ENCODE measurements at places on chromosomes 1 and 21. TPM values are rescaled to one million over a fixed set of nuclear protein-coding genes. Genes with fewer than 3 reads are reported as not detected.

DNA sequence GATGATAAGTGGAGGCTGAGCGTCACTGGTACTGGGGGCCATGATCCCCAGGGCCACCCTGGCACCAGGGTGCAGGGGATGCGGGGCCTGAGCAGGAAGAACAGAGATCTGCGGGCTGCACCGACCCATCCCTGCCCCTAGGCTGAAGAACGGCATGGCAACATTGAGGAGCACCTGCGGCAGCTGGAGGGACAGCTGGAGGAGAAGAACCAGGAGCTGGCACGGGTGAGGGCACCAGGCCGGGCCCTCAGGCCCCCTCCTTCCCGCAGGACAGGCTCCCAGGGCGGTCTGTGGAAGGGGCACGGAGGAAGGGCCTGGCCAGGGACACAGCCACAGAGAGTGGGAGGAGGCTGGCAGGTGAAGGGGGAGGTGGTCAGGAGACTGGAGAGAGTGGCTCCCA, 21.8 kb downstream of the PPFIA4 start:
- DNase-seq = no peak

GRCh38 chr1:230113593-230114236, 46.7 kb downstream of the GALNT2 start:
- DNase-seq = no peak

DNA sequence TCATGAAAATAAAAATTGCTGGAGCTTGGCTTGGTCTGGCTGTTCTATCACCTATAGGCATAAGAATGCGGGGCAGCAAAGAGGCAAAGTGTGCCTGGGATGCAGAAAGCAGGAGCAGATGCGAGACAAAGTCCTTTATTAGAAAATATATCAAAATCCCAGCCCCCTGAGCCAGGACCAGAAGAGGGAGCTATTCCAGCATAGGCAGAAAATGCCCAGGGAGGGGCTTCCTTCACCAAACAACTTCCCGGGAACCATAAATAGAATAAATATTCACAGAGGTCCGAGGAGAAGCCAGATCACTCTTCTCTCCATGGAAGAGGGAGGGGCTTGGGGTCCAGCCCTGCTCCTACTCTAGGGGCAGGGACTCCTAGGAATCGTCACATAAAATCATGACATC, 5.0 kb downstream of the PPOX start:
- DNase-seq = no peak

DNA sequence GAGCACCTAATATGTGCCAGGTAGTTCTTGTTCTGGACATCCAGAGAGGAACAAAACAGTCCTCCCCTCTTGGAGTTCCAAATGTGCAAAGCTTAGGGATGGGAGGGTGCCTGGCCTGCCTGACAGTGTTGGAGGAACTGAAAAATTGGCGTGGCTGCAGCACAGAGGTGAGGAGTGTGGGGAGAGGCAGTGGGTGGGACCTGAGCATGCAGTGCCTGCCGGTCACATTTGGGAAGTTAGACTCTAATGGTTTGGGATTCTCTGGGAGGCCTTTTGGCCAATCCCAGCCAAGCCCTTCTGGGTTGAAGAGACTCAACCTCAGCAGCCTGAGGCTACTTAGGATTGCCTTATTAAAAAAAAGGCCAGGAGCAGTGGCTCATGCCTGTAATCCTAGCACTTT, 2.3 kb upstream of the TCEA3 start:
- DNase-seq = no peak

- DNase-seq = no peak
Measured at GRCh38 chr1:110205591-110206155, 4.4 kb upstream of the KCNC4 start.

- no peak for DNase-seq
Measured at GRCh38 chr1:186214791-186215190, 160.3 kb downstream of the TPR start.

DNA sequence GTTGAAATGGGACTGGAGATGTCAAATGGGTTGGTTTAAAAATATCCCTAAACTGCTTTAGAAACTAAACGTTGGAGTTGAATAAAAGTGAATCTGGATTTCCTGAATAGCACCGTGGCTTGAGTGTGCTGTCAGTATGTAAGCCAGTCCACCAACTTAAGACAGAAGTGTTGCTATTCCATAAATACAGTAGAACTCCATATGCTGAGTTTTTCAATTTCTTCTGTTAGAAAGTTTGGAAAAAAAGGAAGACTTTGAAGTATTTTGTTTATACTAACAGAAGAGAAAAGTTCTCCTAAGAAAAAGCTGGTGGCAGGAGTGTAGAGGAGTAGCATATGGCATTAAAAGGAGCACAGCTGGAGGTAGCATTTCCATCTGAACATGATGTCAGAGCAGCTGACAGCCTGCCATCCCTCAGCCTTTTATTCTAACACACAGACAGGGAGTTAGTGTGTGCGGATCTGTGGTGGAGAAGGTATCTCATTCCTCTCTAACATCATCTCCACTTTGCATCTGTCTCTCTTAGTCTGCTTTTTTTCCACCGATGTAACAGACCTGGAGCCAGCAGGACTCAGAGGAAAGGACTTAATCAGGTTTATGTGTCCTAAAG, at the start of gene ZBTB18:
Gene ZBTB18 (plus strand): TSS at position 449 of the 610 bp plus-strand sequence. CDS start 149 bp downstream, at position 598.
- no peak for DNase-seq

- DNase-seq = peak; percentile 26
Measured at GRCh38 chr1:8137481-8138244, 111.6 kb upstream of the ERRFI1 start.

- no peak for DNase-seq
Measured at GRCh38 chr1:26287033-26287711, 7.3 kb downstream of the SH3BGRL3 start.

GRCh38 chr1:112368198-112368597, 27.8 kb upstream of the CTTNBP2NL start:
- DNase-seq = no peak

DNA sequence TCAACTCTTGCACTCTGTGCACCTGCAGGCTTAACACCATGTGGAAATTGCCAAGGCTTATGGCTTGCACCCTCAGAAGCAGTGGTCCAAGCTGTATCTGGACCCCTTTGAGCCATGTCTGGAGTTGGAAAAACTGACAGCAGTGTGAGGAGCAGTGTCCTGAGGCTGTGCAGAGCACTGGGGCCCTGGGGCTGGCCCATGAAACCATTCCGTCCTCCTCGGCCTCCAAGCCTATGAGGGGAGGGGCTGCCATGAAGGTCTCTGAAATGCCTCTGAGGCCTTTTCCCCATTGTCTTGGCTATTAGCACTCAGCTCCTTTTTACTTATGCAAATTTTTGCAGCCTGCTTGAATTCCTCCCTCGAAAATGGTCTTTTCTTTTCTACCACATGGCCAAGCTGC, 126.7 kb downstream of the DISC1 start:
- DNase-seq = no peak

- no peak for DNase-seq
Measured at GRCh38 chr1:58933599-58933926, 149.7 kb upstream of the JUN start.

DNA sequence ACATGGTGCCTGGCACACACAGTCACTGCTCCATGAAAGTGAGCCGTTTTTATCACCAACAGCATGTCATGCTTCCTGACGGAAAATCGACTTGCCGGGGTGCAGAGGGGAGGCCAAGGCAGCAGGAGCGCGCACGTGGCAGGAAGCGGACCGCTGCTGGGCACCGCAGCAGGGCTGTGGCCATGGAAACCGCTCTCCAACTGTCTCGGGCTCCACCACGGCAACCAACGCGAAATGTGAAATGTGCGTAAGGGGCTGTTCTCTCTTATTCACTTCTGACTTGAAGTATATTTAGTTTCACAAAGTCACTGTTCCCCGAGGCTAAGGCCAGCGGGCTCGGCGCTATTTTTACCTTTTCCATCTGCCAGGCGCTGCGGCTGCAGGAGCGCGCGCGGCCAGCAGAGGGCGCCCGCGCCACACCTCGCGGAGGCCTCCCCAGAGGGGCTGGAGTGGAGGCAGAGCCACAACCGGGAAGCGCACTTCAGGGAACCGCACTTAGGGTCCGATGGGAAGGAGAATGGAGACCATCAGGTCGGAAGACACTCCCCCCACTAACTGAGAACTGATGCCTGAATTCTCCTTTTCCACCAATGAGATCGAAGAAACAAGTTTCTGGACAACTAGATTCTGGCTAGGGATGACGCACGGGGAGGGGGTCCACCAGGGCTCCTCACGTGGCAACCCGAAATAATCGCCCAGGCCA, 19.7 kb downstream of the RCC2 start:
- peak; percentile 59 for DNase-seq

GRCh38 chr1:99811747-99812146, 38.4 kb upstream of the AGL start:
- no peak for DNase-seq

GRCh38 chr21:19807201-19807600, 1191.0 kb upstream of the NCAM2 start:
- DNase-seq = no peak

- no peak for DNase-seq
Measured at GRCh38 chr1:7717748-7718368, 53.2 kb upstream of the VAMP3 start.

- DNase-seq = no peak
Measured at GRCh38 chr1:61182049-61182448, 99.7 kb downstream of the NFIA start.

DNA sequence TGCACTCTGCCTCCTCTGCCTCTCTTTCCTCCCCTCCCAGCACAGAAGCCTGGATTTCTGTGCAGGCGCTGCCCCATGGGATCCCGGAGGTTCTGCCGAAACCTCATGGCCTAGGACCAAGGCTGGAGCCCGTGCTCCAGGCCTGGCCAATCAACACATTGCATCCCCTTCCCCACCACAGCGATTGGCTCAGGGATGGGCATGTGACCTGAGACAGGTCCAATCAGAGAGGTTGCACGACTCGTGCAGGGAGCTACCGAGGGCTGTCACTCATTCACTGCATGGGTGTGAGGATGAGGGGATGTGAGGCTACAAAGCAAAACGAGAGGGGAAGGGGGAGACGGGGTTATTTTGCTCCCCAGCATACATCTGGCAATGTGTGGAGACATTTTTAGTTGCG, 3.3 kb upstream of the CELA2B start:
- DNase-seq = no peak

DNA sequence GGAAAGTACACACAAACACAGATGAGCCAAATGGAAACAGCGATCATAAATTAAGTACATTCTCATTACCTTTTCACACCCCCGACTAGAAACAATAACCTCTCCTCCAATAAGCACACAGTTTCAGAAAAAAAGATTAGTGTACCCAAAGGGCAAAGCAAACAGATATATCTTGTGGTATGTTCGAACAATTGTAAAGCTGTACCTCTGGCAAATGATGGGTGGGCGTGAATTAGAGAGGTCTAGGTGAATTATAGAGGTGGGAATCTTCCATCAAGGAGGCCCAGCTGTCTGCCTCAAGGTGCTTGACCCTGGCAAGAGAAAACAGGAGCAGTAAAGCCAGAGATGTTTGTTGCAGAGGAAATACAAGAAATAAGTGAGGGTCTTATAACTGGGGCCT, 715.3 kb upstream of the NEGR1 start:
- DNase-seq = no peak

- DNase-seq = peak; percentile 64
Measured at GRCh38 chr1:10338047-10338446, 60.8 kb upstream of the PGD start.

DNA sequence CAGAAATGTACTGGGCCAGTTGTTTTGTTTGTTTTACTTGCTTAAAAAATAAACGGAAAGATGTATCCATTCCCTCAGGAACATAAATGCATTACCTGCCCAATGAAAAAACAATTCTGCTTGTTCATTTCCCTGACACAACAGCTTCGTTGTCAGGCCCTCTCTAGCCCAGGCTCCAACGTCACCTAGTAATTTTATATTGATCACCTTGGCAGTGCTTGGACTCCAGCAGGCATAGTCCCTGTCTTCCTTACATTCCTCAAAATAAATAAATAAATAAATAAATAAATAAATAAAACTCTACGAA, 1.2 kb downstream of the CEP170 start:
- DNase-seq = no peak

DNA sequence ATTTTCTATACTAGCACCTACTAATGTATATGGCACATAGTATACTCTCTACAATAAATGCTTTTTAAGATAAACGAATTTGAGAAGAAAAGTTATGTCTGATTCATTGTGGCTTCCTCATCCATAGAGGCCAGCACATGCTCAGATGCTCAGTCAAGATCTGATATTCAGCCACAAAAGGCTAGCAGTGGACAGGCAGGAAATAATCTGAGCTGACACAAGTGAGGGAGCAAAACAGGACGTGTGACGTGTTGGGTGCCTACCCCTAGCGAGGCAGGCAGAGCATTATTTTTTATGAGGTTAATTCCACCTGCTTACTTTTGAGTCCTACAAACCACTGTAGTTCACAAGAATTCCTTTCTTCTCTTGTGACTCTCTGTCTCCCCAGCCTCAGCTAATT, 550.9 kb downstream of the SMYD3 start:
- no peak for DNase-seq

Gene HHIPL2
- total RNA-seq = 1.8 TPM

Gene BMP8B
- total RNA-seq = 3.5 TPM

Gene SAMD11
- total RNA-seq = 0.10 TPM

Gene DCST1
- 0.05 TPM for total RNA-seq

Gene TMPRSS15
- not detected for total RNA-seq

Gene THBS3
- total RNA-seq = 4.2 TPM

Gene LRRC38
- total RNA-seq = not detected

Gene KRTAP10-8
- not detected for total RNA-seq

Data from HT-29 (cell line).